ENCODE measurements at places on chromosomes 11 and 22.
A peak's percentile ranks its signal among the peaks of the same experiment; 100 is the strongest.

GRCh38 chr11:126602993-126603392, 247.5 kb downstream of the ST3GAL4 start:
- no peak for DNase-seq

GRCh38 chr11:14768526-14769188, 123.4 kb downstream of the CYP2R1 start:
- no peak for DNase-seq

DNA sequence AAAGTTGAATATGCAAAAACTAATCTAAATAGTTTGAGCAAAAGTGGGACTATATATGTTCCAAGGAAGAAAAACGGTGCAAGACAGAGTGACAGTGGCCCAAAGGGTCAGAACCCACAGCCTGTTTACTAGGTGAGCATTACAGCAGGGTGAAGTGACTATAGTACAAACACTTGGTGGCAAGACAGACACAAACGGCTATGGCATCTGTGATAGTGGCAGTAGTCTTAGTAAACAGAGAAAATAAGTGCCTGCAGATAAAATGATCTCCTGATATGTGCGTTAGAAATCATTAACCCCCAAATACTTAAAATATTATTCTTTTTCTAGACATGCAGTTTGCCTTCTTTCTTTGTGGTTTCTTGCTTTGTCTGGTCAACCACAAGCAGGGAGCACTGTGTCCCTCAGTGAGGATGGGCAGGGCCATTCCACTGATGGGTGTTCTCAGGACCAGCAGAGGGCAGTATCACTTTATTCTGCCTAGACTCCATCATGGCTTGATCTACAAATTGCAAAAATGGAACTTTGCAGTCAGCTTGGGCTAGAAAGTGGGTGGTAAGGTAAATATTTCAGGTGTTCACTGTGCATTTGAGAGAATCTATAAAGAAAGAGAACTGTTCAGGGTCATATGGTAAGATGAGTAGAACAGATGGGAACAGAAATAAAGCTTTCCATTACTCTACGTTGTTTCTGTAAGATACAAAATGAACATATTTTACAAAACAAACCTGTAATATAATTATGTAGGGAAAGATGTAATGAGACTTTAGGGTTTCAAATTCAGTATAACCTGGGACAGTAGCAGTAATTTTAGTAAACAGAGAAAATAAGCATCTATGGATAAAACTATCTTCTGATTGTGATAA, 198.2 kb downstream of the SWAP70 start:
- DNase-seq: no peak

DNA sequence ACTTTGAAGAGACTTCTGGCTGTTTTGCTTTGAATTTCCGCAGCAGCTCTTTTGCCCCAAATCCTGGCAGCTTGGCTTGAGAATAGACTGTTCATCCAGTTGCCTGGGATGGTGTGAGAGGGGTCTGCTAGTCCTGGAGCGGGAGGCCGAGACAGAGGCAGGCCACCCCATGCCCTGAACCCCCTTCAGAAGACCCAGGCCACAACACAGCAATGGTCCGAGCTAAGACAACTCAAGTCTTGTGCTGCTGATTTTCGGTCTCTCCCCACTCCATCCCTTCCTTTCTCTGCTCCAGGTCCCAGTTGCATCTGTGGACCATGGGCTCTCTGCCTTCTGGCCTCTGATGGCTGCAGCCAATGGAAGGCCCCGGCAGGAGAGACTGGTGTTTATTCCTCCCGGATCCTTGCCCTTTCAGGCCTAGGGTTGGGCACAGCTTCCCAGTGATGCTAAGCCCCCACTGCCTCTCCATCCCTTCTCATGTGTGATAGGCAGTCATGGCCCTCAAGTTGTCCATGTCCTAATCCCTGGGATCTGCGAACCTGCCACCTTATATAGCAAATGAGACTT, 31.9 kb upstream of the TP53I11 start:
- no peak for DNase-seq

- no peak for DNase-seq
These were observed 44.9 kb downstream of the DDX10 start for GRCh38 chr11:108709741-108710140.

GRCh38 chr22:25235547-25236290, 16.3 kb downstream of the CRYBB2 start:
- DNase-seq: peak; percentile 19

- DNase-seq: no peak
These were observed 244.6 kb downstream of the AASDHPPT start for GRCh38 chr11:106322106-106322505.

DNA sequence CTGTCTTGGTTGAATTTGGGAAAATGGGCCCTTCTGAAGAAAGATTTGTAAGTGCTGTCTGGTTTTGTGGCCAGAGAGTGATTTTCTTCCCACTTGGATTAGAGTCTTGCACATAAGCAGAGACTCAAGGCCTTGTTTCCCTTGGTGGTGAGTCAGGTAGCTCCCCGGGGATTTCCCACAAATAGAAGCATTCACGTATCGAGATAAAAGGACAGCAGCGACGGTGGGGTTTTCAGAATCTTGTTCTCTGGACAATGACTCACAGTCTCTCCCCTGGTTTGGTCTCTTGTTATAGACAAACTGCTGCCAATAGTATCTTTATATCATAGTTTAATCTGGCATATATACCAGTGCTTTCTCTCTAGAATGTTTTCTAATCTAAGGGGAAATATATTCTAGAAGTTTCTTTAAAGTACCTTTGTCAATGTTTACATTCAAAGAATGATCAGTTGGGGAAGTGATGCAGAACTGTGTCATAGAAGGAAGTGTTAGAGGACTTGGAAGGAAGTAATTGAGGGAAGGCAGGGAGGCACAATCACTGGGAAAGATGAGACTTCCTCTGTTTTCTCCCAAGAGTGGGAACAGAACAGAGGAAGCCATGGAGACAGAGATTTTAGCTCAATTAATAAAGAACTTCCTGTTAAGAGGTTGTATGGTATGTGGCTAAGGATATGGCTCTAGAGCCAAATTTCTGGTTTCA, 18.1 kb downstream of the POLA2 start:
- DNase-seq: no peak

- no peak for DNase-seq
These were observed 142.2 kb downstream of the ST3GAL4 start for GRCh38 chr11:126497581-126498122.

DNA sequence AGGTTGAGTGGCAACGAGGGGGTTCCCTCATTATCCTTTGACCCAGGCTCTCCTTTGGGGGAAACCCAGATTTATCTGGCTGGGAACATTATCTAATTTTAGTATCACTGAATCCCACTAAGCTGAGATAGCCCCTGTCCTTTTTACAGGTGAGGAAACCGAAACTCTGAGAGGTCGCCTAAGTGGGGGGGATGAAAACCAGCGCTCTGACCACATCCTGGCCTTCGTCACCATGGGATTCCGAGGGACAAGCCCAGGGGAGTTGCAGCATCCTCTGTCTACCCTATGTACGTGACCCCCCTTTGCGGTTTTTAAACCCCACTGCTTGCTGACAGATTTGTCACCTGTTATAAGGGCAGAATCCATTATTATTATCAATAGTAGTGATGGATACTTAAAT, 61.0 kb downstream of the ISX start:
- no peak for DNase-seq
